ENCODE measurements at places on chromosomes 6 and 20.

DNA sequence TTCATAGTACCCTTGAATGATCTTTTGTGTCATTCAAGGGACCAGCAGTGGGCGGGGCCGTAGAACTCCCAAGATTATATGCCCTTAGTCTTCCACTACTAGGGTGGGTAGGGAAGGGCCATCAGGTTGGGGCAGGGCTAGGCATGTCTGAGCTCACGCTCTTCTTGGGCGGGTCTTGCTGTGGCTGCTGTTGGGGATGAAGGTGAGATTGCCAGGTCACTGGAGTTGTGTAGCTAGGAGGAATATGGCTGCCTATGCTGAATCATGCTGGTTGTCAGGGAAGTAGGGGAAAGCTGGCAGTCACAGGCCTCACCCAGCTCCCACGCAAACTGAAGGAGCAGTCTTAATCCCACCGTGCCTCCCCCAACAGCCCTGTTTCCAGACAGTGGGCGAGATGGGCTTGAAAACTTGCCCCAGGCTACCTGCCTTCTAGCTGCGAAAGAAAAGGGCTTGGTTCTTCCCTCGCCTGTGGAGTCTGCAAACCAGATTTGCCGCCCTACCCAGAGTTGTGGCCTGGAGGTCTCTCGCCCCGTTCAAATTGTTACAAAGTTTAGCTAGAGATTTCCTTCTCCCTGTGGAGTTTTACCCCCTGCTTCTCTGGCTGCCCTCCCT lies 76.4 kb upstream of the ADGRF4 start:
- no peak for DNase-seq

DNA sequence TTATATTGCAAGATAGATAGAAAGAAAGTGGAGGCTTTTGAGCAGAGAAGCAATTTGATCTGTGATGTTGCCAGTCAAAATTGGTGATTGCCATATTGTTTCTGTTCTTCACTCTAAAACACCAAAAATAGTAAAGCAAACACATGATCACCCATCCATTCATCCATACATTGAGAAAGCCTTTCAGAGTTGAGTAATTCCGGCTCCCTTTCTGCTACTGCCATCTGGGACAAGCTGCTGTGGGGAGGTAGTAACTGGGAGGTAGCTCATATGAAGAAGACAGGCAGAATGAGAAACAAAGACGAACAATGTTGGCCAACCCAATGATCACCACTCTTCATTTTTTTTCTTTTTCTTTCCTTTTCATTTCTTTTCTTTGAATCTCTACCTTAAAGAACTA lies 51.1 kb upstream of the HBS1L start:
- no peak for DNase-seq

- DNase-seq: no peak
Observed at GRCh38 chr6:1386038-1386709, 3.2 kb upstream of the FOXF2 start.

DNA sequence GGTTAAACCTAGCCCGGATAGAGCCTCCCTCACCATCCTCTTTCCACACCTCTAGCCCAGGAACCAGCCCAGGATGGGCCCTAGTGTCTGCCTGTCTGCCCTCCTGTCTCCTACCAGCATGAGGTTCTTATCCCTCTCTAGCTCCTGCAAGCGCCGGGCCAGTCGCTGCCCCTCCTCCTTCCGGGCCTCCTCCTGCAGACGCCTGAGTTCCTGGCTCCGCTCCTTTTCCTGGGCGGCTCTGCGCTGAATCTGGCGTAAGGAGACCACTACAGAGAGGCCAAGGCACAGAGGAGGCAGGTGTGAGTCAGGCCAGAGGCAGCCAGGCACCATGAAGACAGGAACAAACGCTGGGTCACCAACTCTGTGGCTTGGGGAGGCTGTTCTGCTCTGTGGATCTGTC lies 4.3 kb upstream of the PSORS1C2 start:
- no peak for DNase-seq

DNA sequence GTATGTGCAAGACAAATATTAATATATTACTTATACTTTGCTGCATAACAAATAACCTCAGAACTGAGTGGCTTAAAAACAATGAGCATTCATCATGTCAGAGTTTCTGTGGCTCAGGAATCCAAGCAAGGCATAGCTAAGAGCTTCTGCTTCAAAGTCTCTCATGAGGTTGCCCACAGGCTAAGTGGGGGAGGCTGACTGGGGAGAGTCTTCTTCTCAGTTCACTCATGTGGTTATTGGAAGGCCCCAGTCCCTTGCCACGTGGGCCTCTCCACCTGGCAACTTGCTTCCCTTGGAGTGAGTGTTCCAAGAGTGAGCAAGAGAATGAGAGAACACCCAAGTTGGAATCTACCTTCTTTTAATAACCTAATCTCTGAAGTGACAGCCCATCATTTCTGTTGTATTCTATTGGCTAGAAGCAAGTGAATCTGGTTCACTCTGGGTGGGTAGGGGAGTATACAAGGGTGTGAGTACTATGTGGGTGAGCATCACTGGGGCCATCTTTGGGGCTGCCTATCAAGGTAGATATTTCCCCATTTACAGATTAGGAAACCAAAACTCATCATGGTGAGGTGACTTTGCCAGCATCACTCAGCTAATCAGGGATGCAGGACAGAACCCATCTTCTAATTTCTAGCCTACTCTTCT lies 36.0 kb downstream of the DNAH8 start:
- DNase-seq: peak; percentile 2

- DNase-seq: no peak
Observed at GRCh38 chr20:4791121-4791520, 69.4 kb downstream of the PRND start.

- no peak for DNase-seq
Observed at GRCh38 chr6:124029567-124029966, 225.9 kb downstream of the NKAIN2 start.

DNA sequence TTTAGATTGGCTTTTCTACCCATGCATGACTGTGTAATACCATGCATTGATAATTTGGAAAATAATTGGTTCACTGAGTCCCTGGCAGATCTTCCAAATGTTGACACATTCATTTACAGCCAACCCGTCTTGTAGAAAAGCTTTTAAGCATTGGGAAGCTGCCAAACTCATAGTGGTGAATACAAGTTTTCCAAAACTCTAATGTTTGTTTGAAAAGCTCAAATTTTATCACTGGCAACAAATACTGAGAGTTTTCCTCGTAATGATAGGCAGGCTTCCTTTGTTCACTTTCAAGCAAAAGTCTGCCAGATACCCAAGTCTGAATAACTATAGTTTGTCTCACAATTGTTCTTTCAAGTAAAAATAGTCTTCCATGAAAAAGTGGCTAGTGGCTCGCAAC lies 143.0 kb downstream of the FIG4 start:
- DNase-seq: no peak

Data from stimulated activated CD8-positive, alpha-beta memory T cell treated with anti-CD3 and anti-CD28 coated beads, Interleukin-2, amount 100 ng/mL, for 48 hours (primary cell).